Activated naive CD4-positive, alpha-beta T cell treated with Interleukin-2 at 50 U/mL for 16 hours (primary cell): ENCODE measurements at places on chromosomes 1 and 21.

GRCh38 chr1:48644905-48645605 is 131.6 kb downstream of the BEND5 start:
- DNase-seq: no peak

DNA sequence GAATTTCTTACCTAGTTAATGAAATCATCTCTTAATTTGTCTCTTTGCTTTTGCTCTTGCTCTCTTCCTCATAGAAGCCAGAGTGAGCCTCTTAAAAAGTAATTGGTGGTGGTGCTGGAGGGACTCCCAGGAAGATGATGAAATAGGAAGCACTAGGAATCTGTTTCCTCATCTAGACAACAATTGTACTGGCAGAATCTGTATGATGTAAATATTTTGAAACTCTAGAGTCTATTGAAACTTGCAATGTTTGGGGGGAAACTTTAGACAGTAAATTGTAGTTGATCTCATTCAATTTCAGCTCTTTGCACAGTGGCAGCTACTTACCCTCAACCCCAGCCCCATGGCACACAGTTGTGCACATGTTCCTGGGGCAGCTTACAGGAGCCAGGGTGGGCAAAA is 10.6 kb downstream of the RGSL1 start:
- DNase-seq: no peak

GRCh38 chr1:61109158-61109557 is 26.8 kb downstream of the NFIA start:
- no peak for DNase-seq

- no peak for DNase-seq
Observed at GRCh38 chr21:35231090-35231489, 182.0 kb upstream of the RUNX1 start.

GRCh38 chr1:200075938-200076546 is 48.5 kb downstream of the NR5A2 start:
- no peak for DNase-seq

DNA sequence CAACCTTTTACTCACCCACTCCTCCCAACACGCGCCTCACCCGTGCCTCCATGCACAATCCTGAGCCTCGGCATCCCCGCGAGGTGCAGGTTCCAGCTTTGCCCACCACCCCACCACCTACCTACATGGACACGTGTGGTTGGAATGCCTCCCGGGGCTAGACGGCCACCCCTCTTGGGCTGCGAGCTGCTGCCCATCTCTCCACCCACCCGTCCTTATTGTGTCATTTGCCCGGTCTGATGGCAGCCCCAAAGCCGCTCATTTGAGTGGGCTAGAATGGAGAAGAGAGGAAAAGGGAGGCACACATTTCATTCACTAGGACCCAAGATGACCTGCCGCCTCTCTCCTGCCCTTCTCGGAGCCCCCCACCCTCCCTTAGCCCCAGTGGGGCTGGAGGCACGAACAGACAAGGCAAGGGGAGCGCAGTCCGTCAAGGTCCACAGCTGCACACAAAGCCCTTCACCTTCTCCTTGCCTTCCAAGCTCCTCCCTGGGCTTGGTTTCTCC is 785 bp downstream of the ZNF697 start:
- DNase-seq: no peak

DNA sequence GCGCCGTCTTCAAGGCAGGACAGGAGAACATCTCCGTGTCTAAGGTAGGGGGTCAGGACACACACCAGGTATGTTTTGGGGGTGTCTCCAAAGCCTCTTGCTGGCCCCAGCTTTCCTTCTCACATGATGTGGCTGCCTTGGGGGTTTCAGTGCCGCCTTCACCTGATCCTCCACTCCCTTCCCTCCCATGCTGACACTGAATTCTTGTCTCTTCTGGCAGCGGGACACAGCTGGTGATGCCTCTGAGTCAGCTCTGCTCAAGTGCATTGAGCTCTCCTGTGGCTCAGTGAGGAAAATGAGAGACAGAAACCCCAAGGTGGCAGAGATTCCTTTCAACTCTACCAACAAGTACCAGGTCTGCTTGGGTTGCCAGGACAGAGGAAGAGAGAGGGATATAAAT is 13.5 kb downstream of the ATP1A2 start:
- no peak for DNase-seq

GRCh38 chr1:6425658-6426057 is 1.1 kb downstream of the ESPN start:
- no peak for DNase-seq

DNA sequence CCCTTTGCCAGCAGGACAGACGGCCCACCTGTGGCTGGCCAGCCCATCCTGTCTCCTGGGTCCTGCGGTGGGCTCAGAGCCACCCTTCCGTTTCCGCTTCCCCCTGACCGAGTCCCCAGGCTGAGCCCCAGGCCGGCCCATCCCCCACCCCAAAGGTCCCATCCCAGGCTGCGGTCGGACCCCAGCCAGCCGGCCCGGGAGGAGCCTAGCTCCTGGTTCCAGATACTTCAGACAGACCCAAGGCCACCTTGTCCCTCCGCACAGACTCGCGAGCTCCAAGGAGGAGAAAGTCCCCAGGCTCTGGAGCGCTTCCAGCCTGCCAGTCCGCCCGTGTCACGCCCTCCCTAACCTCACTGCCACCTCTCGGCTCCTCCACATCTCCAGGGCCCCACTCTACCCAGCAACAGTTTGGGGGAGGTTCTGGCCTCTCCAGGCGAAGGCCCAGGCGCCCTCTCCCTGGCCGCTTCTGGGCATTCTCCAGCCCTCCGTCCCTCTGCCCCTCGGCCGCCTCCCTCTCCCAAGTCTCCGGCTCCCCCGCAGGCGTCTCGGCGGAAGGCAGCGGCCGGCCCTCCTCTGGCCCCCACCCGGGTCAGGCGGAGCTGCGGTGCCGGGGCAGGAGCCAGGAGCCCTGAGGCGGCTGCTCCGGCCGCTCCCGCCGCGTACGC is 835 bp downstream of the LRRN2 start:
- no peak for DNase-seq

- no peak for DNase-seq
Observed at GRCh38 chr1:40300651-40301050, 16.4 kb downstream of the COL9A2 start.

DNA sequence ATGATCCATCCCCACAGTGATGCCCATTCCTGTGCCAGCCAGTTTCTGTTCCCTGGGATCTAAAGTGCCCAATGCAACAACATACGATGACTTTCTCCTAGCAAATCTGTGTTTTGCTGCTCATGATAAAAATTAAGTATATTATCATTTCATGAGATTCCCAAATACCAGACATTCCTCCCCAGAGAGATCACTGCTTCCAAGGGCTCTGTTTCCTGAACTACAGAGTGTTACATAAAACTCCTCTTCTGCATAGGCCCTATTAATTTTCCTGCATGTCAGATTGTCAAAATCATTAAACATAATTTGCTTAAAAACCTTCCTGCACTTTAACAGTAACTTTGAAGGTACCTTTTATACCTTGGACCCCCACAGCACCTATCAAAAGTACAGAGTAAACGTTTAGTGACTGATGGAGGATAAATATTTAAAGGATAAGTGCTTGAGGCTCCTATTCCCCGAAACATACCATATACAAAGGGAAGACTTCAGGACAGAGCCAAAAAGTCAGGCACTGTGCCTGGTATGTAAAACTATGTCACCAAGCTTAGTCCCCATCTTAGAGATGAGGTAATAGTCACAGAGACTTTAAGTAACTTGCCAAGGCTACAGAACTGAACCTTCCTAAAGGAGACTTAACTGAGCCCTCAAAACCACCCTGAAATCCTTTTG is 50.2 kb downstream of the SLC25A24 start:
- DNase-seq: no peak

DNA sequence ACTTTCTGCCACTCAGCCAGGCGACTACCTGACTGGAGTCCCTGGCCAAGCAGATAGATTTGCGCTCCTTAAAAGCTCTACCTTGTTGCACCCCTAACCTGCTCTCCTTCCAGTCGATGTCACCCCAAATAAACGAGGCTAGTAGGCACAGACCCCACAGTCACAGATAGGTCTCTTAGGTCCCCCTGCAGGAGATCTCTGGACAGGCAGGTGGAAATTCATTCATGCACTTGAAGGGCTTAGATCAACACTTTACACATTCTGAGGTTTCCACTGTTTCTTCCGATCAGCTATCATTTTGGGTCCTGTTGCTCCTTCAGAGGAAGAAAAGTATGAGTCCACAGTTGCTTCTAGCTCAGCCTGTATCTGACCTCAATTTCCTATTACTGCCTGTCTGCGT is 272.6 kb upstream of the FMN2 start:
- DNase-seq: no peak

- no peak for DNase-seq
Observed at GRCh38 chr1:15573477-15573876, 11.4 kb downstream of the AGMAT start.

GRCh38 chr21:14271053-14271452 is 55.1 kb downstream of the RBM11 start:
- no peak for DNase-seq

DNA sequence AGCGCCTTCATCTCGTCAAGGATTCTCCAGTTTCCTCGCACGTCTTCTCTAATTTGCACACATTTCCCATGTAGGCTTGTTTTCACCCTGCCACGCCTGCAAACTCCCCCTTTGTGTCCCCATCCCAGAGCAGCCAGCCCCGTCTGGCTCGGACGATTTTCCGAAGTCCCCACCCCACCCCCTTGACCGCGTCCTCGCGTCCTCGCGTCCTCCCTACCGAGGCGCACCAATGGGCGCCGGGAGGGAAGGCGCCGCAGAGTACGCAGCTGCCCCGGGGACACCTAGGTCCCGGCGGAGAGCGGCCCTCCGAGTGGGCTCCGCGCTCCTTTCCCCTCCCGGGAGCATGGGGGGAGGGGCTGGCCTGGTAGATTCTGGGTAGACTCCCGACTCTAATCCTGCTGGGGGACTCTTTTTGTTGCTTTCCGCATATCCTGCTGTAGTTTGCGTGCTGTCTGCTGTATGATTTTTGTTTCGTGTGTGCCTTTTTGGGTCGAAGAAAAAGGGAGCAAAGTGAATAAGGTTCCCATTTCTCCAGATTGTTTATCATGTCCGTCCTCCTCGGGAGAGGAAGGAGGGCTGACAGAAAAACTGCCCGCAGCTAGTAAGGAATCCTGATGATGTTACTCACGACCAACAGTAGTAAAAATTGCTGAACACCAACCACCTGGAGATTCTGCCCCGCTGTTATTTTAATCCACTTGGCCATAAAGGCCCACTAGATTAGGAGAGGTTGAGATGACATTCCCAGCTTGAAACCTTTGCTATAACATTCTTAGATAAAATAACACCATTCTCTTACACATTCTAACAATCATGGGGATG is 1.5 kb downstream of the CACHD1 start:
- DNase-seq: no peak

- no peak for DNase-seq
Observed at GRCh38 chr1:160614410-160614809, 32.4 kb downstream of the SLAMF1 start.

GRCh38 chr1:150813028-150813707 is 5.1 kb upstream of the CTSK start:
- DNase-seq: peak; percentile 4

- no peak for DNase-seq
Observed at GRCh38 chr1:228463009-228463558, 24.1 kb upstream of the RNF187 start.

DNA sequence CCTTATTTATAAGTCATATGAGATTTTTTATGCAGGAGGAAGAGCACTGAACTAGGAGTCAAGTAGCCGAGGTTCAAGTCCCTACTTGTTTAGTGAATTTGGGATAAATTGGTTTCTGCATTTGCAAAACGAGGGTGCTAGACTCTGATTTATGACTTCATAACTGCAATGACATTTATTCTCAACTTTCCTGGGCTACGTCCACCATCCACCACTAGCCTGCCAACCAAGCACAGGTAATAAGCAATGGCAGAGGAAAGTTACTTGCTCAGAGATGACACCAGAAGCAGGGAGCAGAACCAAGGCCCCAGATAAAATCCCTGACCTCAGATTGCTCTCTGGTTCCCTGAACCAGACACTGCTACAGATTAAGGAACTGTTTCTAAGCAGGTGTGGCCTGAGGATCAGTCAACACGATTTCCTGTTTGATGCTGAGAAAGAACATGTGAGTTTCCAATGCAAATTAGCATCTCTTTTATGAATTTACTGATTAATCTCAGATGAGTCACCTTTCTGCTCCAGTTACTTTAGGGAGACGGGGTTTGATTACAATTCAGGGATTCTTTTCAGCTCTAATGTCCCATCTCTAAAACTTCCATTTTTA is 52.7 kb downstream of the PLPP3 start:
- no peak for DNase-seq

DNA sequence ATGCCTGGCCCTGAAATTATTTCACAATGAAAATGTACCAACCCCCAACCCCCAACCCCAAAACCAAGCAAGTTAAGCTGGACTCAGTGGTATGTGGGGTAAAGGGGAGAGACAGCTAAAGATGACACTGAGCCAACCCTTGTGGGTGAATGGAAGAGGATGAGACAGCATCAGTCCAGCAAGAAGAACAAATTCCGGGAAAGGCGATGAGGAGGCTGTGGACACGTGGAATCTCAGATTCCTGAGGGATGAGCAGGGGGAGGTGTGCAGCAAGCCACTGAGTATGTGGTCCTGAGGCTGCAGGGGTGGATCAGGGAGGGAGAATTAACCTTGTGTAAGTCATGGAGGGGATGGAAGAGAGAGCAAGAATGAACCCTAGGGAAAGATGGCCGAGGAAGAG is 14.4 kb upstream of the ZNF362 start:
- DNase-seq: no peak

DNA sequence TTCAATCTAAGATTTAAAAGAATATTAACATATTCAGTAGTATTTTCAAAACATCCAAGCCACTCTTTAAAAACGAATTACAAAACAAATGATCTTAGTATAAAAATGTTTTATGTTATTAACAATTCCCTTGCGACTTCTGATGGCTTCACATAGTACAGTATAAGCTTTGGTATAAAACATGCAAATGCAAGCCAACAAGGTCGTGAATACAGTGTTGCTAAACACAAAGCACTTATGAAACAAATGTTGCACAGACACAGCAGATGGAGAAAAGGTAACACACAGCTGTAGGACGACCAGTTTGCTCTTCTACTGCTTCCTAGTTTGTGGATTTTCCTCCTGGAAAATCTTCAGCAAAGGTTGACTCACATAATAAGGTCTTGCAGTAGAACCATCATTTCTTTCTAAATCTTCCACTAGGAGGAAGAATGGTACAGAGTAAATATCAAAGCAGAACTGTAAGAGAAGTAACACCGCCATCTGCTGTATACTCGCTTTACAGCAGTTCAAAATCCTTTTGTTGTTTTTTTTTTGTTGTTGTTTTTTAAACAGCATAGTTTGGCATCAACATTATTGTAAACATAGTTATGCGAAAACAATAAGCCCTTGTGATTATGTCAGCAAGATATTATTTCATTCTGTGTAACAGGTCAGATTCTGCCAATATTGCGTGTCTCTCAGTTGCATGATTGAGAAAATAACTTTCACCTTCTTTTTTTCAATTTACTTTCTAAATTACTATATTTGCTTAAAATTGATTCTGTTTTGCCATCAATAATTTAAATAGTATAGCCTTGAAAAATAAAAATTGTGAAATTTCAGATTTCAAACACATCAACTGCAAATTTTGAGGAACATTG is 69.5 kb downstream of the LHX8 start:
- no peak for DNase-seq
